GM23338 (cell line): ENCODE measurements at places on chromosomes 5 and 9. TPM values are rescaled to one million over a fixed set of nuclear protein-coding genes. Genes with fewer than 3 reads are reported as not detected.

ECSCR gene
- polyA plus RNA-seq, result 2.5 and 2.6 TPM in 2 replicates

HTR1A gene
- 0.92 and 1.1 TPM in 2 replicates for polyA plus RNA-seq

GRCh38 chr9:98565152-98566135 lies 143.3 kb downstream of the GABBR2 start:
- no peaks in the 10 kb centered on the region for H3K36me3 ChIP-seq
- H3K4me1 ChIP-seq, result no peaks in the 10 kb centered on the region
- H3K27ac ChIP-seq, result no peak overlapping the region
- no peak overlapping the region for H3K4me3 ChIP-seq

DNA sequence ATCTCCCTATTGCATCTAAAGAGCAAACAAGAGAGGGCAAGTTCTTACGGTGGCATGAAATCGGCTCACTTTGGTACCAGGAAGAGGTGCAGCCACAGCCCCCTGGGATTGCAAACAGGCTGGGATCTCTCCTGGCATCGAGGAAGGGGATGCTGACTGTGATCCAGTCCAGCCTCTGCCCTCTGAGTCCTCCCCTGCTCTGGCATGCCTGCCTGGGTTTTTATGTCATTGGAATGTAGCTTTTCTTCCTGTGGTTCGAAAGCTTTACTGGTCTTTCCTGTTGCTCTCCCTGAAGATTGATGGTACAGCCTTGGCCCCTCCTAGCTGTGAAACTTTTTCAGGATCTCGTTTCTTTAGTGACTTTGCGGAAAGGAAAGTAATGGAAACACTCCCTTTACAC lies 6.6 kb downstream of the SLC46A2 start:
- DNase-seq, result peak; percentile 52
- no peaks in the 10 kb centered on the region for H3K4me1 ChIP-seq
- no peak overlapping the region for H3K27ac ChIP-seq
- no peak overlapping the region for H3K4me3 ChIP-seq
- H3K36me3 ChIP-seq, result no peaks in the 10 kb centered on the region

GRCh38 chr9:94173632-94174031 lies 85.5 kb upstream of the ZNF169 start:
- H3K4me3 ChIP-seq, result no peak overlapping the region
- DNase-seq, result no peak
- peaks cover 23% of the 10 kb centered on the region for H3K36me3 ChIP-seq
- no peak overlapping the region for H3K27ac ChIP-seq
